Stimulated activated CD8-positive, alpha-beta memory T cell treated with anti-CD3 and anti-CD28 coated beads, Interleukin-12 subunit alpha, Interleukin-12 subunit beta, amount 100 ng/mL, for 4 hours (primary cell): ENCODE measurements at places on chromosomes 16 and 17.

GRCh38 chr16:79050063-79050462, 550.5 kb downstream of the MAF start:
- DNase-seq: no peak

- no peak for DNase-seq
Measured at GRCh38 chr16:4345836-4346781, 5.0 kb downstream of the PAM16 start.

DNA sequence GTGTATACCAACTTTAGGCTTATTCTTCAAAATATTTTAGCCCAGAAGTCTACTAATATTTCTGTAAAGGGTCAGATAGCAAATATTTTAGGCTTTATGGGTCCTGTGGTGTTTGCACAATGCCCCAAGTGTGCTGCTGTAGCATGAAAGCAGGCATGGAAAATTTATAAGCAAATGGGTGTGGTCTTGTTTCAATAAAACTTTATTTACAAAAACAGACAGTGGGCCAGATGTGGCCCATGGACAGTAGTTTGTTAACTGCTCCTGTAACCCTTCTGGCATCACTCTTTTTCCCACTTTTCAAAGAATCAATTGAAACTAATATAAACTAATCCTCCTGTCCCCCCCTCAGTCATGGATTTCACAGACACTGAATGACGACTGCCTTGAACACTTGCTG, 410.7 kb downstream of the SHISA9 start:
- DNase-seq: no peak

GRCh38 chr17:53942436-53942835, 119.7 kb downstream of the KIF2B start:
- DNase-seq: no peak

DNA sequence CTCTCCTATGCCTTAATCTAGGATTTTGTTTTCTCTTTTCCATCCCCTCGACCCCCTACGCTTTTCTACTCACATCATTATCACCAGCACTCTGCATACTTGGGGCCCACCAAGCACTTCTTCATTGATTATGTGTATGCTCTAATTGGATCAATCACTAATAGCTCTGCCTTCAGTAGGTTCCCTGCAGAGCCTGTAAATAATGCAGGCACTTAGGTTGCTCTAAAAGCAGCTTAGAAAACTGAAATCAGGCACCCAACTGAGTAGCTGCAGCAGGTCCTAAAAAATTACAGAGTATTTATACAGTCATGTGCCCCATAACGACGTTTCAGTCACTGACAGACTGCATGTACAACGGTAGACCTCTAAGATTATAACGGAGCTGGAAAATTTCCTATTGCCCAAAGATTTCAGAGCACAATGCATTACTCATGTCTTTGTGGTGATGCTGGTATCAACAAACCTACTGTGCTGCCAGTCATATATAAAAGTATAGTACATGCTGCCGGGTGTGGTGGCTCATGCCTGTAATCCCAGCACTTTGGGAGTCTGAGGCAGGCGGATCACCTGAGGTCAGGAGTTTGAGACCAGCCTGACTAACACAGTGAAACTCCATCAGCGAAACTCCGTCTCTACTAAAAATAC, 280.4 kb downstream of the HS3ST3B1 start:
- DNase-seq: no peak

- peak; percentile 63 for DNase-seq
Measured at GRCh38 chr16:4288148-4288921, 15.5 kb upstream of the TFAP4 start.

DNA sequence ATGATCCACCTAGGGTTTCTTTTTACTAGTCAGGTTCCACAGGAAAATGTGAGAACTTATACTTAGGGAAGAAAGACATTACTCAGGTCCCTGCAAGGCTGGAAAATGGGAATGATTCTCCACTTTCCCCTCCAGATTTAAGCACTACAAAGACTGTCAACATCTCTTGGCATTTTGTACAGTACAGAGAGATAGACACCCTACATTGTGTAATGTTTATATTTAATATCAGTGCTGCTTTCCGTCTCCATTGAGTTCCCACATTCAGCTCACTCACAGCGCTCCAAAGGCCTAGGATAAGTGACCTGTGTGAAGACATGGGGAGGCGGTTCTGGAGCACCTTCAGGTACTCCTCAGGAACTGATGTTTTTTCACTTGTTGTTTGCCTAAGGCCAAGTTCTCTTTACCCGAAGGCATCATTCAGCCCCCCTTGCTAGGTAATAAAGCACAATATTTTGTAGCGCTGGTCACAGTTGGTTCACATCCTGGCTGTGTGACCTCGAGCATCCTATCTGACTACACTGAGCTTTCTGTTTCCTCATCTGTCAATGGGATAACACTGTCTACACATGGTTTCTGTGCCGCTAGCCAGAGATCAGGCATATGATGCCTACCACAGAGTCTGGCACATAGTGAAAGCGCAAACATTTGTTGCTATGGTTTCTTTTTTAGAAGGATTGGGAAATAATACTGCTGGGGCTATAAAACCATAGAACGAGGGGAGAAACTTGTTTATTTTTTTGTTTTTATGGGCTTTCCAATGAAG, 226.6 kb downstream of the ZFHX3 start:
- DNase-seq: no peak

DNA sequence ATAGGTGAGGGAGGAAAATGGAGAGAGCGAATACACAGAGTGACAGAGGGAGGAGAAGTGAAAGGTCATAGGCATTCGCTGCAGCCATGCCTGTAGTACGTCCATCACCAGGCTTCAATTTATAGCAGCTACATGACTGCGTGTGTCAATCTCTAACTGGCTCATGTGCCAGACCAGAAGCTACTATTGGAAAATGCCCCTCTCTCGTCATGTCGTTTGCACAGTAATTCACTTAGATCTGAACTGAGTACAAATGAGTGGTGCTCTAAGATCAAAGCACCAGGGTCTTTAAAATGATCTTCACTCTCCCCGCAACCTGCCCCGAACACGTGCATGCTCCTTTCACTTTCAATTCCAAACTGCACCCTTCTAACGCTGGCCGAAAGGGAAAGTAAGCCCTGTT, 51.3 kb downstream of the ADCY9 start:
- no peak for DNase-seq
